Cardiac muscle cell (in vitro differentiated cells and primary cell): ENCODE measurements at places on chromosomes 16 and 17. TPM values are rescaled to one million over a fixed set of nuclear protein-coding genes. Genes with fewer than 3 reads are reported as not detected.

The HOXB4 gene
- 5.4 TPM in 2 replicates for polyA plus RNA-seq

- no peak for DNase-seq
Observed at GRCh38 chr17:39751637-39752036, 13.9 kb downstream of the GRB7 start.

DNA sequence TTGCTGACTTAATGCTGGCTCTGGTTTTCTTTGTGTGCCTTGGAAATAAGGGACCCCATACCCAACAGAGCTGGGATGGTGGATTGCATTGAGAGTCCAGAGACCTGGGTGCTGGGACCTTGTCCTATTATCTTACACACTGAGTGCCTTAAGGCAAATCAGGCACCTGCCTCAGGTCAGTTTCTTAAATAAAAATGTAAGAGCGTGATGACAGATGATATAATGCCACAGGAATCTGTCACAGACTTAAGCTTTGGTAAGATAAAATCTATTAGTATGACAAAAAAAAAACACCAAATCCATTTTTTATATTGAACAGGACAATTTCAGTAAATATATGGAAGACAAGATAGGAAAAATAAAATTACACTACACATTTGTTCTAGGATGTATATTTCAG lies 1.6 kb downstream of the MT1A start:
- DNase-seq, result no peak

- no peak for DNase-seq
Observed at GRCh38 chr17:58840820-58841612, 85.4 kb downstream of the PPM1E start.

- DNase-seq, result no peak
Observed at GRCh38 chr17:77295241-77295853, 154.6 kb downstream of the SEC14L1 start.

The PRR11 gene
- polyA plus RNA-seq, result 2.2 and 23.9 TPM in 2 replicates

The CCR7 gene
- 0.57 TPM in 1 of 2 replicates, not detected in the other for polyA plus RNA-seq
